Stimulated activated CD4-positive, alpha-beta T cell treated with anti-CD3 and anti-CD28 coated beads, Interleukin-2, amount 100 ng/mL, for 24 hours (primary cell): ENCODE measurements at places on chromosomes 16 and 17.

DNA sequence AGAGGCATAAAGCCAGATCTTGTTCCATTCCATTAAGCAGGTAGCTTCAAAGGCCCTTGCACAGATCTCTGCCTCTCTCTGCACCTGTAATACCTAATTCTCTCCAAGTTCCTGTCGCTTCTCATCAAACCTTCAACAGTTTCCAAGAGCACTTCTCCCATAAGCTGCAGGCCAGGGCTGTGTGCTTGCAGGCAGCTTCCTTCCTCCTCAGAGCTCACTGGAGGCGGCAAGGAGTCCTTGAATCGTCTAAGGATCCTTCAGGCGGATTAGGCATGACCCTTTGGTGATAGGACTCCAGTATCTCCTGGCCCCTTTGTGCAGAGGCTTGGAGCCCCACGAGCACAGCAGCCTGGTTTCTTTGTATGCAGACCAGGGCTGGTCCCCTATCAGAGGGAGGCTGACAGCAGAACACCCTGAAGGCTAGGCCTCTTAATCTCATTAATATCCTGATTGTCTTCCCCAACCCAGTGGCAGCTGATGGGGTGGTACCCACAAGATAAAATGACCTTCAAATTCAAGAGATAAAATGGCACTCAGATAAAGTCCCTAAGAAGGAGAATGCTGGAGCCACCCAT lies 19.8 kb downstream of the HNF1B start:
- DNase-seq = no peak

- DNase-seq = no peak
These were observed 46.2 kb downstream of the MARCHF10 start for GRCh38 chr17:62761884-62762283.

DNA sequence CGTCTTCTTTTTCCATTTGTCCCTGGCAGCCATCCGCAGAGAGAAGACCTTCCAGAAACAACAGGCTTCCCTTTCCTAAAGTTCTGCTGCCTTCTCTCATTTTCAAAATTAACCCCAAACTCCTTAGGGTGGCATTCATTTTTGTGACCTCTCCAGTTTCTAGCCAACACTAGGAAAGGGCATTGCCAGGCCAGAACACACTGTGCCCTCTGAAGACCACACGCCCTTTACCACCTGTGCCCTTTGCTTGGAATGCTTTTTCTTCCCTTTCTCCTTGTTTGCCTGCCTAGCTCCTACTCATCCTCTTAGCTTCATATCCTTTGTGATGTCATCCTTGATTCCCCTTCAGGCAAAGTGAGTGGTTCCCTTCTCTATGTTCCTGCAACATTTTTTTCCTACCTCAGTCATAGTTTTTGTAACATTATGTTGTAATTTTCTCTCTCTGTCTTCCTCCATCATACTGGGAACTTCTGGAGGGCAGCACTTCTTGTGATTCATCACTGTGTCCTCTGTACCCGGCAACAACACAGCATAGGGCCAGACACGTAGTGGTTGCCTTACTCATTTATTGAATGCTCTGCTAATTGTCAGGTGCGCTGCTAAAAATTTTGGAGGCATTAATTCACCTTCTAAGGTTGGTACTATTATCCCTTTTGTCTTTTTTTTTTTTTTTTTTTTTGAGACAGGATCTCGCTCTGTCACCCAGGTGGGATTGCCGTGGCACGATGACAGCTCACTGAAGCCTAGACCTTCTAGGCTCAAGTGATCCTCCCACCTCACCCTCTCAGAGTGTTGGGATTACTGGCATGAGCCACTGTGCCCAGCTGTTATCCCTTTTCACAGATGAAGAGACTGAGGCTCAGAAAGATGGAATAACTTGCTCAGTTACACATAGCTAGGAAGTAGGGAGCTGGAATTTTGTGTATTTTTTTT lies 1.0 kb downstream of the KAT8 start:
- no peak for DNase-seq

GRCh38 chr16:56475201-56475600 lies 23.8 kb downstream of the OGFOD1 start:
- DNase-seq = no peak

GRCh38 chr17:81683208-81683583 lies 401 bp downstream of the ARL16 start:
- DNase-seq = no peak

- no peak for DNase-seq
These were observed 11.7 kb upstream of the SLC47A2 start for GRCh38 chr17:19728084-19728495.

GRCh38 chr16:67486805-67487204 lies 3.5 kb upstream of the AGRP start:
- DNase-seq = no peak

DNA sequence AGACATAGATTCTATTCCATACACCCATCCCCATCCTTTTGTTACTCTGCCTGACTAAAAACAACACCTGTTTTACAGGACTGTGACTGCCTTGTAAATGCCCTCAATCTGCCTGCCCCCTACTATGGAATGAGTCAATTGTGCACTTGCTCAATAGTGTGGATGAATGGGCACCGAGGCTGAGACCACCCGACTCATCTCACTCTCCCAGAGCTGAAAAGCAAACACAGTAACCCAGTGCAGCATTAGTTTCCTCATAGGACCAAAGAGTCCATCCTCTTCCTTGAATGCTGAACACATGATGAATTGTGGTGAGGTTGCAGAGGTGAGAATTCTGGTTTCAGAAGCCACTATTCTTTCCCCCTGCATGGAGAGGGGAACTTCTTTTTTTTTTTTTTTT lies 233.7 kb downstream of the ZFHX3 start:
- no peak for DNase-seq

- DNase-seq = no peak
These were observed 7.0 kb upstream of the METTL22 start for GRCh38 chr16:8614435-8615029.

- DNase-seq = no peak
These were observed 250.3 kb downstream of the ZFHX3 start for GRCh38 chr16:72797621-72798020.

- no peak for DNase-seq
These were observed 5.8 kb downstream of the SRR start for GRCh38 chr17:2309338-2310154.

DNA sequence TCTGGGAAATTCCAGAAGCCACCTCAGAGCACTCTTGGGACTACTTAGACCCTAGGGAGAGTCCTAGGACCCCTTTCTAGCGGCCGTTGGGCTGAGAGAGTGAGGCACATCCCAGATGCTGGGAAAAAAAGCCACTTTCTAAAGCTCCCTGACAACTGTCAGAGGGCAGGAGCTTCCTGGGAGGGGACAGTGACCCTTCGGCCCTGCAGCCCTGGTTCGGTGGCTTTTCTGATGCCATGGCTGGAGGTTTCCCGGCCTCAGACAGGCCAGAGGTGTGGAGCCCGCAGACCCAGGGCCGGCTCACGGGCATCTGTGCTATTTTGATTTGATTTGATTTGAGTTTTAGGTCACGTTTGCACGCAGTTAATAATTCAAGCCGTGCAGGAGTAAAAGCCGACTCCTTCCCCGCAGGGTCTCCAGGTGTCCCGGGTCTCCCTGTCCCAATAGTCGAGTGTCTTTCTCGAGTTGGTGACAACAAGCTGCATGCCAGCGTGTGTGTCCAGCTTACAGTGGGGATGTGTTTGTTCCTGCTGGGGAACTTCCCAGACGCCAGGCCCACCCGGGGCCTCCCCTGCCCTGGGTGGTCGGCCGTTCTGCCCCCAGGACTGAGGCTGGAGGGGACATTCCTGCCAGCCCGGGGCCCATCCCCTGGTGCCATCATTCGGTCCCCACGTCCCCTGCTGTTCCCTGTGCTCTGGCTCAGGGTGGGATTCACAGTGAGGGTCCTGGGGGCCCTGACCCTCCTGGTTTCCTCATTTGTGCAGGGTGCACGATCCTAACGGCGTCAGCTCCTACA lies 1.0 kb upstream of the CBFA2T3 start:
- no peak for DNase-seq

DNA sequence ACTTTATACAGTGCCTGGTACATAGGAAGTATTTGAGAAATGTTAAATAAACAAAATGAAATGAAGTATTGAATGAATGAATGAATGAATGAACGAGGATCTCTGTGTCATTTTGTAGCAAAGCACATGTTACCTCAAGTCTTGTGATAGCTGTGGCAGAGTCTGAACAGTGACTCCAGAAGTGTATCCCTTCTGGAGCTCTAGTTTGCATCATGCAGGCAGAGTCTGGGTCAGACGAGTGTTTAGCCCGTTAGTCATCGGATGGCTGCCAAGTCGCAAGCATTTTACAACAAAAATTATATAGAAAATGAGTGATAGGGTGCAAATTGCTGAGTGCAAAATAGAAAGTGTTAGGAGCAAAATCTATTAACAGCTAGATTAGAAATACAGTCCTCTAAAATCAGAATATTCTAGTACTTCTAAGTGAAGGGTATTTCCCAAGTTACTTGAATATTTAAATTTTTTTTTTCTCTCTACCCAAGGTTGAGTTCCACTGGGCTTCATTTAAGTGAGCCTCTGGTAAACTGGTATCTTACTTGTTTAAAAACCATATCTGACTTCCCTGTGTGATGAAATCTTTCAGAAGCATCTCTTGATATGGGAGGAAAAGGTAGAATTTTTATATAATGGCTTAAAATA lies 113.3 kb downstream of the FTO start:
- DNase-seq = no peak

DNA sequence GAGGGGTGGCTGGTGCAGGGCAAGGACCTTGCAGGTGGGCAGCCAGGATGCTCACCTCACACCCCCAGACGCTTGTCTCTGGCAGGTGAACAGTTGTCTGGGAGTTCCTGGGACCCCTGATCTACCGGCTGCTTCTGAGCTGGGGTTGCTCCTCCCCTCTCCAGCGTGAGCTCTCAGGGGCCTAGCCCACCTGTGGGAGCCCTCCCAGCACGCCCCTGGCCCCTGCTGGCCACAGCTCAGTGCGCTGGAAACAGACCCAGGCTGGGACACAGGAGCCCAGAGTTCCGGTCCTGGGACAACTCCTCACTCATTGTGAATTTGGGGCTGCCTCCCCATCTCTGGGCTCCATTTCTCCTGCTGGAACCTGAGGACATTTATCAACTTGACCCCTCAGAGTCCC lies 30.3 kb downstream of the ARHGAP23 start:
- no peak for DNase-seq

GRCh38 chr17:41589301-41589700 lies 2.6 kb upstream of the KRT14 start:
- no peak for DNase-seq

- no peak for DNase-seq
These were observed 114.0 kb upstream of the ERCC4 start for GRCh38 chr16:13805951-13806350.

GRCh38 chr16:87017371-87018012 lies 299.7 kb downstream of the C16orf95 start:
- DNase-seq = no peak

- peak; percentile 48 for DNase-seq
These were observed 18.8 kb downstream of the SRP68 start for GRCh38 chr17:76053246-76054111.

GRCh38 chr17:79414063-79414792 lies 196.6 kb downstream of the RBFOX3 start:
- no peak for DNase-seq

DNA sequence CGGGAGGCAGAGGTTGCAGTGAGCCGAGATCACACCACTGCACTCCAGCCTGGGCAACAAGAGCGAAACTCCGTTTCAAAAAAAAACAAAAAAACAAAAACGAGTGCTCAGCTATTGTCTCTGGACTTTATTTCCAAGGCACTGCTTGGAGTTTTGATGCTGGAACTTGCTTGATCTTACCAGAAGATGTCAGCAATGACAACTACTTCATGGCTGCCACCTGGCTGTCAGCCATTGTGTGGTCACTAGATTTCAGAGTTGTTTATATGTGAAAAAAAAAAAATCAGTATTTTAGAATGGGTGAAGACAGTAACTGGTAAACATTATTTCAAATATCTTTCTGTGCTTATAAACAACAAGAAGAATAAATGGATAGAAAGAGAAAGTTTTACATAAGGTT lies 26.3 kb upstream of the OR4D1 start:
- no peak for DNase-seq

- peak; percentile 69 for DNase-seq
These were observed at the start of gene MT1E for GRCh38 chr16:56625140-56625942. Gene MT1E, plus strand, starts transcription at chr16:56625781. Its CDS starts 71 bp downstream, at chr16:56625852.

- no peak for DNase-seq
These were observed 154.2 kb downstream of the VPS53 start for GRCh38 chr17:560432-560873.

DNA sequence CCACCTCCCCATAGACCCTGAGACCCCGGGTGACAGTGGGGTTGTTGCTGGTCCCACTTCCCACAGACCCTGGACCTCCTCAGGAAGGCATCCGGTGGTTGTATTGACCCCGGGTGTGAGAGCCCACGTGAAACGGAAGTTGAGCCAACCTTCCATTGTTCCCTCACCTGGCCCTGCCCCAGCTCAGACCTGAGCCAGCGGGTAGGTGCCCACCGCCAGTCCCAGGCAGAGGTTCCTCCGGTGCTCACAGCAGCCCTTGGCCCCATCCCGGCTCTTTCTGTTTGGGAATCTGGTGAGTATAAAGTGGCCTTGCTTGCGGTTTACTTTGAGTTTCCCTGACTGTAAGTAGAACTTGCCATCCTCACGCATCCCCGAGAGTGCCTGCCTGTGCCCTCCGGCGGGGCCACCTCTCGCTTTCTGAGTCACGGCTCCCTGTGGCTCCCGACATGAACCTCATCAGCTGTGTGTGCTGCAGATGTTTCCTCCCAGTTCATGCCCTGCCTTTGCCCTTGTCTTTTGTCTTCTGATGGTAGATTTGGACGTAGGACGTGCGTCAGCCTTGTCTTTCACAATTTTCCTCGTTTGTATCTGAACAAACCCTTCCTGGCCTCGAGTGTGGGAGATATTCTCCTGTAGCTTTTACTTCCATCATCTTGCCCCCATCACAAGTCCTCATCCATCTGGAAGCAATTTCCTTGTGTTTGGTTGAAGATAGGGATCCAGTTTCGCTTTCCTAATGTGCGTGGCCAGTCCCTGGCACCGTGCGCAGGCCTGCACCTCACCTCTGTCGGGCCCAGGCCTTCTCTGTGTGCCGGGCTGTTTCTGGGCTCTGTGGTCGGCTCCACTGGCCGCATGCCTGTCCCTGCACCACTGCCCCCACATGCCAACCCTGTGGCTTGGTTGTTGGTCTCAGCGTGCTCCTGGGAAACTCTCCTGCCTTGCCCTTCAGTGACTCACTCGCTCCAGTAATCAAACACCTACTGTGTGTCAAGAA lies 76.0 kb downstream of the METRNL start:
- DNase-seq = no peak

DNA sequence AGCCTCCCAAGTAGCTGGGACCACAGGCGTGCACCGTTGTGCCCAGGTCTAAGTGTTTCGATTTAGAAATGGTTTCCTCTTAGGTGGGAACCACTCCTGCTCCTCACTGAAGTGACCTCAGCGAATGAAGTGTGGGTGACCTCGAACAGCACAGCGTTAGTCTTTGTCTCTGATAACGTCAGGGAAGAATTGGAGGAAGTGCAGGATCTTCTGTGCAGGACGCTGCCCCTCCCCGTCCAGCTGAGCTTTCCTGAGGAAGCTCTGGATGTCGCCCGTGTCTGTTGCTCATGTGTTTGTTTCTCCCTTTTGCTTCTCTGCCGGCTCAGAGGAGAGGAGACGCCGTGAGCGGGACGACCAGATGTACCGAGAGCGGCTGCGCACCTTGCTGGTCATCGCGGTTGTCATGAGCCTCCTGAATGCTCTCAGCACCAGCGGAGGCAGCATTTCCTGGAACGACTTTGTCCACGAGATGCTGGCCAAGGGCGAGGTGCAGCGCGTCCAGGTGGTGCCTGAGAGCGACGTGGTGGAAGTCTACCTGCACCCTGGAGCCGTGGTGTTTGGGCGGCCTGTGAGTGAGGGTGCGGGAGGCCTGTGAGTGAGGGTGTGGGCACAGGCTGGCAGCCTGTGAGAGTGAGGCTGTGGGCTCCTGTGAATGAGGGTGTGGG lies 15.6 kb downstream of the SPG7 start:
- DNase-seq = no peak

- DNase-seq = no peak
These were observed 746 bp downstream of the GNAO1 start for GRCh38 chr16:56191835-56192634.

GRCh38 chr17:31588034-31588433 lies 196.6 kb downstream of the RAB11FIP4 start:
- no peak for DNase-seq
